ENCODE measurements at places on chromosomes 12 and 14.
A peak's percentile ranks its signal among the peaks of the same experiment; 100 is the strongest.

DNA sequence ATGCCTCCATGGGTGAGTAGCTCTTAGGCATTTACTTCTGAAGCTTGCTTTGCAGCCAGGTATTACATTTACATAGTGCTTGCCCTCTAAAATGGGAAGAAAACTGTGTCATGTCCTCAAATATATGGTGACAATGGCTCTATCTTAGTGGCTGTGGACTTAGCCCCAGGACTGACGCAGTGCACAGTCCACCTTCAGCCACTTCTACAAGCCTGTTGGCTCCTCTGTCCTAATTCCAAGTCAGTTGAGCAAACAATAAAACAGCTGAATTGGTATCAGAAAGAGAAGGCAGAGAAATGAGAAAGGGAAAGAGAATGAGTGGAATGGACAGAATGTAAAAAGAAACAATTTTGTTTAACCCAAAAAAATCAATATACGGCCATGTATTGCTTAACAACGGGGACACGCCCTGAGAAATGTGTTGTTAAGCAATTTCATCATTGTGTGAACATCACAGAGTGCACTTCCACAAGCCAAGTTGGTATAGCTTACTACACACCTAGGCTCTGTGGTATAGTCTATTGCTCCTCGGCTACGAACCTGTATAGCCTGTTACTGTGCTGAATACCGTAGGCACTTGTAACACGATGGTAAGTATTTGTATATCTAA, 93.5 kb downstream of the GRIN2B start:
- no peak for DNase-seq

- no peak for DNase-seq
These were observed 87.5 kb downstream of the NCOR2 start for GRCh38 chr12:124479680-124480468.

DNA sequence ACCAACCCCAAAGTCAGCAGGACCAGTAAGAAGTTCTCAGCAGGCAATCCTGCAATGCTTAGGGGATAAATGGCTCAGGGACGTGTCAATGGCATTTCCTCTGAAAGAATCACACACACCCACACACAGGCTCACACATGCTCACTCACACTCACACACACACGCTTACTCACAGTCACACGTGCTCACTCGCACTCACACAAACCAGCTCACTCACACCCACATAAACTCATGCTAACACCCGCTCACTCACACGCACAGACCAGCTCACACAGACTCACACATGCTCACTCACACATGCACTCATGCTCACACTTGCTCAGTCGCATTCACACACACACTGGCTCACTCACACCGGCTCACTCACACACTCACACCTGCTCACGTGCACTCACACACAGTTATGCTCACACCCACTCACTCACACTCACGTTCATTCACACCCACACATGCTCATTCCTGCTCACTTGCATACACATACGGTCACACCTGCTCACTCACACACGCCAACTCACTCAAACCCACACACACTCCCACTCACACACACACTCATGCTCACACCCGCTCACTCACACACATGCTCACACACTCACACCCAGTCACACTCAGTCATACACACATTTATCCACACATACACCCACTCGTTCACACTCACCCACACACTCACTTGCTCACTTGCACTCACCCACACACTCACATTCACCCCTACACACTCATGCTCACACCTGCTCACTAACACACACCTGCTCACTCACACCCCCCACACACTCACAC, 436.8 kb downstream of the BCL11B start:
- no peak for DNase-seq

DNA sequence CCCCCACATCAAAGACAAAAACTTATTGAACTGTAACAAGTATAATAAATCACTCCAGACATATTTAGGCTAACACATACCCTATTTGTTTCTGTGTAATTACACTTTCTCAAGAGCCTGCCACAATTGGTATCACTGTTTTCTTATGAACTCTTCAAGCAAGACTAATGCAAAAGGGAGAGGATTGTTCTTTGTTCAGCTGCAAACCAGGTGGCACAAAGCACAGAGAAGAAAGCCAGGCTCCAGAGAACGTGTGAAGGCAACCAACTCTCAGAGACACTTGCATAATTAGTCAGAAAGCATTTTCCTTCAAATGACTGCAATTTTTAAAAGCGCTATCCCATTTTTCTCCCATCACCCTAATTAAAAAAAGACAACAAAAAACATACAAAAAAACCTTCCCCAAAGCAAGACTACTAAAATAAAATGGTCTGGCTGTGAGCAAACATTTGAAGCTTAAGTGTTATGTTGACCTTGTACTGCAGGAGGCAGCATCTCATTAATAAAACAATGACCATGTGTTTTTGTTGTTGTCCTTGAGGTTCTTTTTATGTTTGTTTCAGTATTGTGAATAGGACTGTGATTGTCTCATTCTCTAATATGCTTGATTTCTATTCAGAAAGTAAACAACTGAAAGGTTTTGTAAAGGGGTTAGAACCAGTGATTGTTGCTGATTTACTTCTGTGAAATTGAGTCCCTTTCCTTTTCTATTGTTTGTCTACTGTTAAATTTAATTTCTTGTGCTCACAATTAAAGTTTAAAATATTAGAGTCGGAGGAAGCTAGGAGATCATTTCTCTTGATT, 452.7 kb upstream of the PDE3A start:
- DNase-seq = no peak

- no peak for DNase-seq
These were observed 1204.8 kb downstream of the GALC start for GRCh38 chr14:86788224-86788623.

- DNase-seq = no peak
These were observed 15.4 kb upstream of the UBC start for GRCh38 chr12:124929649-124930419.

GRCh38 chr12:4956054-4956453, 46.3 kb downstream of the KCNA1 start:
- DNase-seq = no peak

- no peak for DNase-seq
These were observed 947 bp upstream of the LRRC9 start for GRCh38 chr14:59918824-59919569.

GRCh38 chr14:71833476-71833875, 98.8 kb upstream of the RGS6 start:
- DNase-seq = no peak

- DNase-seq = no peak
These were observed 57.8 kb downstream of the GPR135 start for GRCh38 chr14:59407246-59408010.

DNA sequence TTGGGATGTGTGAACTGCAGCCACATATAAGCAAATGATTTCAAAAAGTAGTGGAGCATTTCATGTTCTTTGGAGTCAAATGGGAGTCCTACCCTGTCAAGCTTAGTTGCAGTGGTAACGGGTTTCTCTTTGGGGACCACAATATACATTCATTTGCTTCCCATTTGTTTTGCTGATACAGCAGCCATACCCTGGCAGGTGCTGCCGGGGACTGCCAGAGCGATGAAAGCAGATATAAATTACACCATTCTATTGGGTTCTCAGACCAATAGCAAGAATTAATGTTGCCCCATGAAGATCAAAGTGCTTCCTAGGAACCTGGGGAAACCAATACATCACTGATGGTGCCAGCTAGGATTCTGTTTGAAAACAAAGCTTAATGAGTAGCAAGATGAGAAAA, 1621.5 kb upstream of the FLRT2 start:
- no peak for DNase-seq

DNA sequence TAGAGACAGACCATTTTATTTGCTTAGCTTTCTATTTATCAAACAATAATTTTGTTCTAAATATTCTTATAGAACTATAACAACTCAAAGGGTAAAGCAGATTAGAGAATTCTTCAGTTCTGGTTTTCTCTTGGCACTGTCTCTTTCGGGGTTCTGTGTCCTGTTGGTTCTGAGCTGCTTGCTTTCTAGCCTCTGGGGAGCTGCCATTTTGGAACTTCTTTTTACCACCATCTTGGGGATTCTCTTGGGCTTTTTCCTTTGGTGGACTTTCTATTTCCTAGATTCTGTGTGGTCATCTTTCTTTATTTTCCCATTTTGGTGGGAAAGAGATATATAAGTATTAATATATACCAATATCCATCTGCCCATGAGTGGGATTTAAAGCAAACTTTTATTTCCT, 467.7 kb downstream of the PCNX1 start:
- no peak for DNase-seq

DNA sequence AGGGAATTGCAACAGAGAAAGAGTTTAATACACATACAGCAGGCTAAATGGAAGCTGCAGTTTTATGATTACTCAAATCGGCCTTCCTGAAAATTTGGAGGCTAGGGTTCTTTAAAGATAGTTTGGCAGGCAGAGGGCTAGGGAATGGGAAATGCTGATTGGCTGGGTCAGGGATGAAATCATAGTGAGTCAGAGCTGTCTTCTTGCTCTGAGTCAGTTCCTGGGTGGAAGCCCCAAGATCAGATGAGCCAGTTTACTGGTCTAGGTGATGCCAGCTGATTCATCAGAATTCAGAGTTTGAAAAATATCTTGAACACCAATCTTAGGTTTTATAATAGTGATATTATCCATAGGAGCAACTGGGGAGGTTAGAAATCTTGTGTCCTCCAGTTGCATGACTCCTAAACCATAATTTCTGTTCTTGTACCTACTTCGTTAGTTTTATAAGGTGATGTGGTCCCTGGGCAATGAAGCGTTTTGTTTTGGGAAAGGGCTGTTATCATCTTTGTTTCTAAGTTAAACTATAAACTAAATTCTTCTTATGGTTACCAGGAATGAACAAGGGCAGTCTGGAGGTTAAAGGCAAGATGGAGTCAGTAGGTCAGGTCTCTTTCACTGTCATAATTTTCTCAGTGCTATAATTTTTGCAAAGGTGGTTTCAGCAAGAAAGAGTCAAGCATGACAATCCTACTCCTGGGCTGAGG, 257.8 kb upstream of the CCDC196 start:
- no peak for DNase-seq

GRCh38 chr12:15662303-15662980, 126.7 kb downstream of the EPS8 start:
- no peak for DNase-seq

- no peak for DNase-seq
These were observed 13.5 kb downstream of the ZNF664 start for GRCh38 chr12:123986374-123986965.

DNA sequence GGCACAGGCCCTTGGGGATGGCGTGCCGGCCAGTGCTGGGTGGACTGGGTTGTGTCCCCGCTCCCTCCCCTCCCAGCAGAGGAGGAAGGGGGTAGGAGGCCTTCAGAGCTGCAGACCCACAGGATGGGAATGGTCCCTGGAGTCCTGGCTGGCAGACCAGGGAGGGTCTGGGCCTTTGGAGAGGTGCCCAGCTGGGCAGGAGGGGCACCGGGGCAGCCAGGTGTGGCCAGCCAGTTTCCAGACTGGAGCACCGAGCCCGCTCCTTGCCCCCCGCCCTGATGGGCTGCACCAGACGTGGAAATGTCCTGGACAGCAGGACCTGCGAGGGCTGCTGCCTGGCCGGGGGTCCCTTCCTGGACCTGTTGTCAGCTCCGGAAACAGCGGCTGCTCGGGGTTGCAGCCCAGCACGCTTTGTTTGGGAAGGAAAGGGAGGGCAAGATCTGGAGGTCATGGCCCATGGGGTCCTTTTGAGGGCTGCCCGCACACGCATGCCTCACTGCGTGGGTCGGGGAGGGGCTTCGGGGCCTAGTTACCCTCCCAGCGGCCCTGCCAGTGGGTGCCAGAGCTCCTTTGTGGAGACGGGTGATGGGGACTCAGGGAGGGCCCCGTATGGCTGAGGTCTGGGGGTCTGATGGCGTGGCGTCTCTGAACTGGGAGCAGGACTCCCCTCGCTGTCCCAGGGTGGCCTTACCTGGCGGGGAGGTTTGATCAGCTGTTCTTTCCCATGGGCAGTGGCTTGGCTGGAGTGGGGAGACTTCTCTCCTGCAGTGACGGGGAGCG, 9.1 kb downstream of the KIF26A start:
- DNase-seq = no peak

DNA sequence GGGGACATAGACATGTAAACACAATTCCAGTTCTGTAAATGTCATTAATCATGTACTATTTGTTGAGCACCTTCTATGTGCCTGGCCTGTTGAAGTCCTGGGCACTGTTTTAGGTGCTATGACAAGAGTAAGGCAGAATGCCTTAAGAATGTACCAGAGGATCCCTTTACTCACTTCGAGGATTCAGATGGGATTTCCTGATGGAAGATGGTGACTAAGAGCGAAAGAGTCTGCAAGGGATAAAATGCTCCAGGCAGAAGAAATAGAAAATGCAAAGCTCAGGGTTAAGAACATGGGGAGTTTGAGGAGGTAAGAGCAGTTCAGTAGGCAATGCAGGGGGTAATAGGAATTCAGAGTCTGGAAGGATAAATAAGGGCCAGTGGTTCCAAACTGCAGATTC, 671.3 kb upstream of the TBX3 start:
- DNase-seq = no peak

- peak; percentile 42 for DNase-seq
These were observed 8.9 kb downstream of the ANG start for GRCh38 chr14:20697273-20698017.

DNA sequence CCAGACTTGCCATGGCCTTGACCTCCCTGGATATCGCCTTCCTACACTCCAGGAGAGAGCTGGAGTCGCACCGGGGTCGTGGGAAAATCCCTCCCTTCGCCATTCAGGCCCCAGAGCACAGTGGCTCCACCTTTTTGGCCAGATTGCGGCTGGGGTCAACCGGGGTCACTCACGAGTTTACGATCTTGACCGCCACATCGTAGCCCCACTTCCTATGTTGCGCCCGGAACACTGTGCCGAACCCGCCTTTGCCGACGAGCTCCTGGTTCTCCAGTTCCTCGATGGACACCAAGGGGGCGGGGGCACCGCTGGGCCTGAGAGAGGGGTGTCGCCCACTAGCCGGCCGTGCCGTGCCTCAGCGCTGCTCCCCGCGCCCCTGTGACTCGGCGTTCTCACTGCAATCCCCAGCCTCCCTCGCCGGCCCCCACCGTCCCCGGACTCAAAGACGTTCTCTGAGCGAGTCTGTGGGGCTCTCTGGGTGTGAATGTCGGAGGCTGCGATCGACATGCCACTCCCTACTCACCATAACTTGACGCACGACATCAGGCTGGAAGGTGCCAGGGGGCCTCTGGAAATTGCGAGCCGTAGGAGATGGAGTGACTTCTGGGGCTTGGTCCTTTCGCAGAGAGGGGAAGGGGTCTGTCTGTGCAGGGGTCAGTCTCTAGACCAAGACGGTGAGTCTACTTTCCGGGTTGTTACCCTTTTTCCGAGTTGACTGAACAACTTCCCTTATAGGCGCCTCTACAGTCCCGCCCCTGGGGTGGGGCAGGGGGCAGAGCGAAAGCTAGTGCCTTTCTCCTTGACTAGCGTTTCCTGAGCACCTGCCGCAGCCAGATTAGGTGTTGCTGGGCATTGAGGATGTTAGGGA, at the start of gene RIPK3:
RIPK3 (minus strand) TSS at position 708 of the 868 bp plus-strand sequence; CDS start at position 543, 165 bp downstream.
- peak; percentile 57 for DNase-seq

Data from T-helper 1 cell (primary cell).